ENCODE measurements at places on chromosomes 5 and 9.

GRCh38 chr9:9341203-9341602, 1271.6 kb downstream of the PTPRD start:
- DNase-seq, result no peak

- DNase-seq, result no peak
Measured at GRCh38 chr5:176902102-176902814, 3.1 kb upstream of the HK3 start.

- no peak for DNase-seq
Measured at GRCh38 chr5:76334574-76334973, 68.5 kb upstream of the IQGAP2 start.

- no peak for DNase-seq
Measured at GRCh38 chr9:128494746-128495129, 9.8 kb upstream of the GLE1 start.

DNA sequence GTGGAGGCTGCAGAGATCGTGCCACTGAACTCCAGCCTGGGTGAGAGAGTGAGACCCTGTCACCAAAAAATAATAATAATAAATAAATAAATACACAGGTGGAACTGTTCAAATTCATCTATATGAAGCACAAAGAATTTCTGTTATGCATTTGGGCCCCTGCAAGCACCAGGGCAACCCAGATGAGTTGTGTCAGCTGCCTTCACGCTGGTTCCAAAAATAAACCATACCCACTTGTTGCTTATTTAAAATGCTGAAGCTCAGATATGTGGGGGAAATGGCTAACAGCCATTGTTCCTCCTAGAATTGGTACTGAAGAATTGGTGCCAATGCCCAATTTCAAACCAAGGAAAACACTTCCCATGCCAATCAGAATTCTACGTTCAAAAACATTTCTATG, 10.5 kb upstream of the C5orf15 start:
- DNase-seq, result no peak

DNA sequence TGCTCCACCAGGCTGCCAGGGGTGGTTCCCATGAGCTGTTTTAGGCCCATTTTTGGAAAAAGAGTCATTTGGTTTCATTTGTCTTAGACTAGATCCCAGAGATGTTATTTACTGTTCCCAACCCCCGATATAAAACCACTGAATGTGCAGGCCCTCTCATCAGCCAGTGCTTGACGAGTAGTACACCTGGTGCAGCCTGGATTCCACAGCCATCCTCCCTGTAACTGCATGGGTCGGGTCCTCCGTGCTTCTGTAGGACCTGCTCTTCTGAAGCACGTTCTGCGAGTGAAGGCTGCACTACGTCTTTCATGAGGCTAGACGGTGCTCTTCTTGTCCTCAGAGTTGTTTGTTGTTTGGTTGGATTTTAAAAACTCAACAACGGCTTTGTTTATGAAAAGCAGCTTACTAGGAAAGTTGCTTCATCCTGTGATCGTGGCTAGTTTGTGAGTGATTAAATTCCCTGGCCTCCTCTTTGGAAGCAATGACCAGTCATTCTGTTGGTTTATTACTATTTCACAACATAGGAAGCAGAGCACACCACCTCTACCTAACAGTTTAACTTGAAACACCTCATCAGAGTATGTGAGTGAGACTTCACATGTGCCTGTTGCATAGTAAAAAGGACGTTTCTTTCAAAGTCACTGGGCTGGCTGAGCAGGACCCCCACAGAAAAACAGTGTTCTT, 135.2 kb downstream of the AOPEP start:
- DNase-seq, result no peak

GRCh38 chr5:142020122-142020659, 7.4 kb upstream of the GNPDA1 start:
- DNase-seq, result no peak

- DNase-seq, result no peak
Measured at GRCh38 chr9:132016456-132016855, 63.2 kb downstream of the MED27 start.

DNA sequence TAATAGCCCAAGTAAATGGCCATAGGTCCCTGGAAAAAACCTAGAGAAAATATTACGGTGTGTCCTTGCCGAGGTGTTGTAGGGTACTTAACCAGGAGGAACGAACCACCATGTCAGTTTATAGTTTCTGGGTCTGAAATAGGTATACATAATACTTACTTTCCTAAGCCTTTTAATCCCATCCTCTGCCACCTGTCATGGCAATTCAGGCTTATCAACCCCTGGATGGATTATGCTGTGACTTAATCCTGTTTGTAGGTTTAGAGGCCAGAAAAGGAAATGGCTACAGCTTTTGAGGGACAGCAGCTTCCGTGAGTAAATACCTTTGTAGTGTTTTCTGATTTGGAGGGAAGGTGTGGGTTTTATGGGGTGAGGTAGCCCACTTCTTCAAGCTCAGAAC, 89.1 kb upstream of the PTPRD start:
- DNase-seq, result no peak

DNA sequence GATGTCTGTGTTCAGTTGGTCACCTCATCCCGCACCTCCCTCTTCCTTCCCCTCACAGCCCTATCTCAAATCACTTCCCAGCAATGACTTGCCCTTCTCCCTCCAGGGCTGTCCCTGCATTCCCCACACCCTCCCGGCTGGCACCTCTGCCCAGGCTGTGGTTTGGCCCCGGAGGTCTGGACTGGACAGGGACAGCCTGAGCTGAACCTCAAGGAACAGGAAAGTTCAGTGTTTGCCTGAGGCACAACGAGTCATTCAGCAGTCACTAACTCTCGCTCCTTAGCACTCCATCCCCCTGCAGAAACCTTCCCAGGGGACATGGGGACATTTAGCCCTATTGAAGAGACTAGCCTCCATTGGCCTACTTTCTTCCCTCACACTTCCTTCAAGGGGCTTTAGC, 58.3 kb upstream of the MAP3K1 start:
- DNase-seq, result no peak

DNA sequence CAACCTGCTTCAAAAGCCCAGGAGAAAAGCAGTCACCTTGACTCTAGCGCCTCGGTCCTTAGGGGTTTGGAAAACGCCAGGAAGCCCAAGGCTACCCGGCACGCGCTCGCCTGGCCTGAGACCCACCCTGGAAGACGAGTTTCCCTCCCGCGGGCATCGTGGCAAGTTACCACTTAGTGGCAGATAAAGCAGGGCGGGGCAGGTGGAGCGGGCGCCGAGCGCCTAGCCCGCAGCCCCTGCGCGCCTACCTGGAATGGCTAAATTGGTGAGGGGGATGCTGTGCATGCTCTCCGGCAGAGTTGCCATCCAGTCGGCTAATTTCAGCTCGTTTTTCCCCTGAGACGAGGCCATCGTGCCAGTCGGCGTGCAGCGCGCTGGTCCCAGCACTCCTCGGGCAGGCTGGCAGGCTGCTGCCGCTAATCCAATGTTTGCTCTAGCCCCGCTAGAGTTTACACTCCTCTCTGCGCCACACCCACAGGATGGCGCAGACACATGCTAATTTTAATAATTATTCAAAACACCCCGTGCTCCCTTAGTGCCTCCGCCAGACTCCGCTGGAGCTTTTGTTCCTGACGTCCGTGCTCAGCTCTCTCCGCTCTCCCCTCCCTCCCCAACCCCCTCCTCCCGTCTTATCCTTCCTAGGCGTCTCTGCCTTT, at the start of gene PLCXD3:
PLCXD3 (minus strand) TSS at position 426 of the 656 bp plus-strand sequence; CDS start at position 351, 75 bp downstream.
- peak; percentile 6 for DNase-seq

GRCh38 chr9:130331573-130331972, 66.0 kb downstream of the HMCN2 start:
- DNase-seq, result no peak

- DNase-seq, result no peak
Measured at GRCh38 chr5:169707686-169708085, 70.6 kb downstream of the DOCK2 start.

All from head of caudate nucleus (tissue), 42 donors.